ENCODE measurements at places on chromosomes 1 and 21.

DNA sequence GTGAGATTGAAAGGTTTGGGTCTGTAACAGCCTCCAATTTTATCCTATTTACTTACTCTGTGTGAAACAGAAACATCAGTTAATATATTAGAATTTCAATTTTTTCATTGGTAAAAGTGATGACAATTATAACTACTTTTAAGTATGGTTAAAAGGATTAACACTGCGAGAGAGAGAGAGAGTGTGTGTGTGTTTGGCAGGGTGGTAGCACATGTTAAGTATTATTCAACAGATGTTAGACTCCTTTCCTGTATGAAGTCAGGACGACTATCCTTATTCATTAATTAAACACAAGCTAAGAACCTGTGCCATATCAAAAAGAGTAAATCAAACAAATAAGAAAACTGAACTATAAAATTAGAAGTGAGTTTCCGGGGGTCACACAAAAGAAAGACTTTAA lies 662.5 kb downstream of the PLPP3 start:
- DNase-seq, result no peak

DNA sequence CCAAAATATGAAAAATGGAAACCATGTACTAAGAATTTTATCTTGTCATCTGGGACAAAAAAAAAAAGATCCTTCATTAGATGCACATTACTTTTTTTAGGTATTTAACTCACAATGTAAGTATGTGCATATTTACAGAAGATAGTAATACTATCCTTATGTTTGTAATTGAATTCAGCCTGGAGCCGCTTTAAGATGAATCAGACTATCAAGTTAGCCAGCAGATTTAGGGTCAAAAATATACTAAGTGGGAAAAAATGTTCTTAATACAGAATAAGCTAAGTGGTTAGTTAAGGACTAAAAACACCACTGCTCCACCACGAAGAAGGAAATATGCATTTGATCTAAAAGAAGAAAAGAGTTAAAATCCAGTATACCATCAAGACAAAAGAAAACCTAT lies 49.1 kb downstream of the DSCAM start:
- no peak for DNase-seq

DNA sequence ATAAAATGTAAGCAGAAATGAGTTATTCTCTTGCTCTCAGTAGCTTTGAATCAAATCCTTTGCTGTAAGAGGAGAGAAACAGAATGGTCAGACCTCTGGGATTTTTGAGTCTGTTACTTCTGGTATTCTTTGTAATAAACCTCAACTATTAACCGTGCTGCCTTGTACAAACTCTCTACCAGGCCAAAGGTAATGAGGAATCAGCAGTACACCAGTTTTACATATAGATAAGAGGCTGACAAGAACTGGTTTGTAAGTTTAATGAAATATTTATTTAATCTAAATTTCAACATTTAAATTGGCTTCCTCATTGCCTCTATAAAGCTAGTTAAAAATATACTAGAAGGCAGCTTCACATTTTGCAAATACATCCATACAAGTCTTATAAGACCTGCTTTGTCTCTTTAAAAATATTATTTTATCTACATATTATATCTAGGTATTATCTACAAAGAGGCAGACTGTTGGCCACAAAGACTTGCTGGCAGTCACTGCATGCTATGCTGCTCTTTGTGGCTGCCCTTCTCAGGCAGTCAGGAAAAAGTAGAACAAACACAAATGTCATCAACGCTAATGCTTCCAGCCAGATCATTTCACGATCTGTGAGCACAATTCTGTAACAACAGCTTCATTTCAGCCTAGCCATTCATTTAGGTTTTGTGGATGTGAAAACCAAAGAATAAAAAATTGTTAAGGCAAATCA lies 173.0 kb downstream of the GABPA start:
- DNase-seq, result no peak

DNA sequence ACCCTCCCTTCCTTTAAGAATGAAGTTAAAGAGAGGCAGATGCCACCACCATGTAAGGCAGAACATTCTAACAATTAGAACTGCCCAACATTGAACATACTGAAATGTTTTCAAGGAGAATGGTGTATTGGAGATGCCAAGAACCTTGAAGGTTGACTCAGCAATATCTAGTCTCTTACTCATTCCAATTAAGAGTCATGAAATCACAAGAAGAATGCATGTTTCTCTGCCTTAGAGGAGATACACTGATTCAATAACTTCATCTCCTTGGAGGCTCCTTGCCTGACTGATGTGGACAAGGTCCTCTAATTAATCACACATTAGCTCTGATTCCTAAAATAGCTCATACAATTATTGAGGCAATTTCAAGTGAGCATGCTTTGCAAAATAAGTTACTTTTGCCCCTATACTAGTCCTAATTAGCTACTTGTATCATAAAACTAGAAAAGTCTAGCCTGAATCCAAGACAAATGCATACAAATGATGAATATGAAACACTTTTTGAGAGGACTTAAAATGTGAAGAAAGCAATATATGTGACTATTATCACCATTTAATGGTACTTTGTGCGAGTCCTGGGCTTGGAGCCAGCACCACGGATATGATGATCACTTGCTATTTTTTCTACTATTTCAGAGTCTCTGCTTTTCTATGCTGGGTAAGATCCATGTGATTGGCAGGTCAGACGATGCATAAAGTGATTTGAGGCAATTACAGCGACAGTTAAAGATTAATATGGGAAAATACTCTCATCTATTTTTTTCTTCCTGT lies 114.5 kb downstream of the DSCAM start:
- no peak for DNase-seq

- DNase-seq, result no peak
Measured at GRCh38 chr1:40944841-40945430, 34.6 kb upstream of the CTPS1 start.

DNA sequence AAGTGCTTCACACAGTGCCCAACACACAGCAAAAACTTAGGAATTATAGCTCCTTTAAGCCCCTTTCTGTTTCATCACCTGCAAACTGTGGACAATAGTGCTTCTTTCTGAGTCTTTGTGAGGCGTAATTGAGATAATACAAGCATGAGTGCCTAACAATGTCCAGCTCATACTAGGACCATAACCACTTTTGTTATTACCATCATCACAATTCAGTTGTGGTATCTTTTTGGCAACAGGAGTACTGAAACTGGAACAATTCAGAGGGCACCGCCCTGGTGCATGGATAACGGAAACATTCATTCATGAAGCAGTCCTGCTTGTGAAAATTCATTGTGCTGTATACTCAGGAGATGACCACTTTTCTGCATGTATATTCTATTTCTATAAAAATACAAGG lies 18.2 kb downstream of the DNAJC11 start:
- DNase-seq, result no peak

Measured in HS-27A (cell line).